Activated naive CD8-positive, alpha-beta T cell treated with anti-CD3 and anti-CD28 coated beads, Interleukin-2, amount 50 U/mL, for 24 hours (primary cell): ENCODE measurements at places on chromosomes 7 and 10.

DNA sequence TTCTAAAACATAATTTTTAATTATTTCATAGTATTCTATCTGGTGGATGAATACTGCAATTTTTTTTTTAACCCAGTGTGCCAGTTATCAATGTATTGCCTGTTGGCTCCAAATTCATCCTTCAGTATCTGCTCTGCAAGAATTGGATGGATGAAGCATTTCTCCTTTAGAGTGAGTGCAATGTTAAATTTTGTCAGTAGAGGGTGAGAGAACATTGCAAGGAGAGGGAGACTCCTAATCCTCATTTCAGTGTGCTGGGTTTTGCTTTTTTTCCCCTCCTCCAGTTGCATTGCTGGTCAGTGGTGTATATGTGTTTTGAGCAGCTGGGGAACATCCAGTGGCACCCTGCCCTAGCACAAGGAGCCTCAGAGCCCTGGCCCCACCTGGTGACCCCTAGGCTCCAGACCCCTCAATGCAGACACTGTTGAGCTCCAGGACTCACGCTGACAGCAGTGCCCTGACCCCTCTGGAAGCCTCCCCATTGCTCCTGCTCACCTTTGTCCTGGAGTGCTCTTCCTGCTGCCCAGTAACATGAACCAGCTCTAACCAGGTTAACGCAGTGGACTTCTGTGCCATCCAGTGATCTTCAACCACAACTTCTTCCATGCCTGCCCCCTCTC is 199.4 kb downstream of the USP6NL start:
- no peak for DNase-seq

DNA sequence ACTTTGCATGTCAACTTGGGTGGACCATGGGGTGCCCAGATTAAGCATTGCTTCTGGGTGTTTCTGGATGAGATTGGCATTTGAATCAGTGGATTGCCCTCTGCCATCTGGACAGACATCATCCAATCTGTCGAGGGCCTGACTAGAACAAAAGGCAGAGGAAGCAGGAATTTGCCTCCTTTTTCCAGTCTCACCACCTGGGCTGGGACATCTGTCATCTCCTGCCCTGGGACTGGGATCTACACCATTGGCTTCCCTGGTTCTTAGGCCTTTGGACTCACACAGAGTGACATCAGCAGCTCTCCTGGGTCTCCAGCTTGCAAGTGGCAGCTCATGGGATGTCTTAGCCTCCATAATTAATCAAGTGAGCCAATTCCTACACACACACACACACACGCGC is 10.3 kb downstream of the SLC13A4 start:
- no peak for DNase-seq

DNA sequence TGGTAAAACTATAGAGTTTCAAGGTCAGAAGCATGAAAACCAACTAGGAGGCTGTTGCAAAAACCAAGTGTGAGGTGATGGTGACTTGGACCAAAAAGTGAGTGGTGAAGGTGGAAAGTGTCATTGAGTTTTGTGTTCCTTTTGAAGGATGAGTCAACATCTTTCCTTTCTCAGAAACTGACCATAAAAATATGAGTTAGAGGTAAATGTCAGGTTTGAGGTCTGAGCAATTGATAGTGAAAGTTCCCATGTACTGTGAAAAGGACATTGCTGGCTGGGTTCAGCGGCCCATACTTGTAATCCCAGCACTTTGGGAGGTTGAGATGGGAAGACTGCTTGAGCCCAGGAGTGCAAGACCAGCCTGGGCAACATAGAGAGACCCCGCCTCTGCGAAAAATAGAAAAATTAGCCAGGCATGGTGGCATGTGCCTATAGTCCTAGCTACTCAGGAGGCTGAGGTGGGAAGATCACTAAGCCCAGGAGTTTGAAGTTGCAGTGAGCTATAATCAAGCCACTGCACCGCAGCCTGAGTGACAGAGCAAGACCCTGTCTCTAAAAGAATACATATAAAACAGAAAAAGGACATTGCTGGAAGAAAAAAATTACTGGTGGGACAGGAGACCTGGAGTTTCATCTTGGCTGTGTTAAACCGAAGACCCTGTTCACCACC is 89.3 kb upstream of the ARID5B start:
- DNase-seq: no peak

GRCh38 chr7:16299853-16300252 is 121.5 kb downstream of the CRPPA start:
- DNase-seq: no peak

- DNase-seq: no peak
These were observed 30.3 kb downstream of the MKI67 start for GRCh38 chr10:128095753-128096469.

- no peak for DNase-seq
These were observed 12.7 kb downstream of the SKIDA1 start for GRCh38 chr10:21512573-21513404.

DNA sequence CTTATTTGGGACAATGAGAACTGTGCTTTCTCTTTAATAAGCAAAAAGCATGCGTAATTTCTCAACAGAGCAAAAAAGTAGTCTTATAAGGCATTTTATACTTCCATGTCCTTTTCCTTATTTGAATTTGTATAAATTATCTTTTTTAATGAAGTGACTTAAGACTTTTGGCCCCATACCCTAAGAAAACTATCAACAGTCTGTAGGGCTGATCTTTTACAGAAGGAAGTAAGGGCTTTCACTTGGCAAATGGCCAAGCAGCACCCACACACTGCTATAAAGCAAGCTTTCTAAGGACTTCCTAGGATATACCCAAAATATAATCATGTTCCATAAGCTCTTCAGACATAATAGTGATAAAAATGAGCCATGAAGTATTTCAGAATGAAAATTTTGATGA is 3.4 kb downstream of the CRPPA start:
- DNase-seq: no peak

- no peak for DNase-seq
These were observed 3.5 kb downstream of the MNX1 start for GRCh38 chr7:157006829-157007469.

GRCh38 chr10:6161921-6162320 is 40.8 kb upstream of the PFKFB3 start:
- DNase-seq: no peak

GRCh38 chr10:46319389-46319788 is 32.6 kb downstream of the ANTXRL start:
- no peak for DNase-seq

DNA sequence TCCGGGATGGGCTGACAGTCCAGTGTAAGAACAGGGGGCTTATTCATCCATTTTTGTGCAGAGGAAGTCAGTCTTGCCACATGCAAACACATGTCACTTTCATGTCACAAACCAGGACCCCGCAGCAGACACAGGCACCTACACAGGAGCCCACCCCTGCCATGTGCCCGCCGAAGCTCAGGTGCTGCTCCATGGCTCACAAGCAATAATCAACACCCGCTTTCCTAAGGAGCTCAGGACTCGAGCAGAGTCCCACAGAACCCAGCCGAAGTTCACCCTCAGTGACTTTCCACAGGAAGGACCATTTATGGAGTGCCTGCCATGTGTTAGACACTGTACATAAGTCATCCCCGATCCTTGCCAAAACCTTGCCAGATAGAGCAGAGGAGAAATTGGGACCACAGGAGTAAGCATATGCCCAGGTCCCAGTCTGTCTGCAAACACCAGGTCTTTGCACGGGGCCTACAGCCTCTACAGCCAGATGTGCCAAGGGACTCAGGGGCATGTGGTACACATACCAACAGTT is 99.4 kb downstream of the EBF3 start:
- DNase-seq: no peak
